Right cardiac atrium (tissue), 5 donors: ENCODE measurements at places on chromosomes 6 and 20. TPM values are rescaled to one million over a fixed set of nuclear protein-coding genes. Genes with fewer than 3 reads are reported as not detected.

- DNase-seq, result no peak
Observed at GRCh38 chr6:110731196-110731595, 84.1 kb downstream of the CDK19 start.

DNA sequence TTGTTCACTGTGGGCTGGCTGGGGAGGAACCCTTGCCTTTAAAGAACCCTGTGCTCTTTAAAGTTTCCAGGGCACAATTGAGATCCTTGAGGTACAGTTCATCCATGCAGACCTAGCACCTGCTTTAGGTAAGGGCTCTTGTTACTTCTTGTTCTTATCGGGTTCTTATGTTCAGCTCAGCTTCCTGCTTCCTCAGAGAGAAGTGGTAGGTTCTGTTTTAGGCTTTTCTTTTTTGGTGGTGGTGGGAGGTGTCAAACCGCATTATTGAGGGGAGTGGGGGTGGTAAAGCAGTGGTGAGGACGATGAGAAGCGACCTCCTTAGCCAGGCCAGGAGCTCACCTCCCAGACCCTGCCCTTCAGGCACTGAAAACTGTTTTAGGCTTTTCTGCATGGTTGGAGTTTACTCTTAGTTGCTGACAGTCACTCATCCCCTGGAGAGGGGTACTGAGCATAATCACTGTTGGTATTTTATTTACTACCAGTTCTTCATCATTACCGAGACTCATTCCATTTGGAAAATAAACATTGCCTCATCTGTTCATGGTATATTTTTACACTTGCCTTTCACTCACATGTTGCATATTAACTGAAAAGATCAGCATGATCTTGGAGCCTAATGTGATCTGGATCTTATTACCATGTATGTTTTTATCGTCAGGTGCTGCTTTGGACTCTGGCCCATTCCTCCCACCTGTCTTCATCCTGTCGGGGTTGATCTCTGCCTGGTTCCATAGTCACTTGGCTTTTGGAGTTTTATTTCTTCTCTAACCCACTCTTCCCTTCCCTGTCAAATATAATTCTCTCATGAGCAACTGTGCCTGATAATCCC is 35.4 kb downstream of the SLC16A10 start:
- no peak for DNase-seq

Gene PTCRA
- not detected for total RNA-seq

GRCh38 chr6:44297063-44298038 is 15.8 kb downstream of the AARS2 start:
- peak; percentile 82 for DNase-seq

GRCh38 chr20:36728986-36729385 is 16.9 kb downstream of the NDRG3 start:
- DNase-seq, result no peak

DNA sequence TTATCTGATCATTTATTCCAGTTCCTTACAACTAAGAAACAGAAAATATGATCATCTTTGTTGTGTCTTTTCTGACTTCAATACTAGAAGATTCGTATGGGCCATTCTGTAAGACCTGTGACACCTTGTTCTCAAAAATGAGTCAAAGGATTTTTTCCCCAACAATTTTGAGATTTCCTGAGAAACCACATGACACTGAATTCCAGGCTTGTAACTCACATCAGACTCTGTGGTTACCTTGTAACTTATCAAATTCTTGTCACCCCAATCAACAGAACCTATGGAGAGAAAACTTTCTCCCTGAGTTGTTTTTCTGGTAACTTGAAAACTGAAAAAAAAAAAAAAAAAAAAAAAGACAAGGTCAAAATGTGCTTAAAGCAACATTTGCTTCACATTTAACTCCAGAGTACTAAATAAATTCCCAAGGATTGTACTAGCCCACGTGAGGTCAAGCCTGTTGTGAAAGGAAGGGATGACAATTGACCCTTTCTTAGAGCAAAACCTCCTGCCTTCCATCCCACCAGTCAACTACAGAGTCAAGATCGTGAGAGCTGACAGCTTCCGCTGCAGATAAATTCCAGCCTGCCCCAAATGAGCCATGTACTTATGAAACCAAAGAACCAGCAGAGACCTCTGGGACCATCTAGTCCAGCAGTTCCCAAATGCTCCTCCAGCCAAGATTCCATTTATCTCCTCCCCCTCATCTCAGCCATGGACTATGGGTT is 140.3 kb downstream of the TBX18 start:
- peak; percentile 57 for DNase-seq

Gene TTK
- total RNA-seq, result not detected

DNA sequence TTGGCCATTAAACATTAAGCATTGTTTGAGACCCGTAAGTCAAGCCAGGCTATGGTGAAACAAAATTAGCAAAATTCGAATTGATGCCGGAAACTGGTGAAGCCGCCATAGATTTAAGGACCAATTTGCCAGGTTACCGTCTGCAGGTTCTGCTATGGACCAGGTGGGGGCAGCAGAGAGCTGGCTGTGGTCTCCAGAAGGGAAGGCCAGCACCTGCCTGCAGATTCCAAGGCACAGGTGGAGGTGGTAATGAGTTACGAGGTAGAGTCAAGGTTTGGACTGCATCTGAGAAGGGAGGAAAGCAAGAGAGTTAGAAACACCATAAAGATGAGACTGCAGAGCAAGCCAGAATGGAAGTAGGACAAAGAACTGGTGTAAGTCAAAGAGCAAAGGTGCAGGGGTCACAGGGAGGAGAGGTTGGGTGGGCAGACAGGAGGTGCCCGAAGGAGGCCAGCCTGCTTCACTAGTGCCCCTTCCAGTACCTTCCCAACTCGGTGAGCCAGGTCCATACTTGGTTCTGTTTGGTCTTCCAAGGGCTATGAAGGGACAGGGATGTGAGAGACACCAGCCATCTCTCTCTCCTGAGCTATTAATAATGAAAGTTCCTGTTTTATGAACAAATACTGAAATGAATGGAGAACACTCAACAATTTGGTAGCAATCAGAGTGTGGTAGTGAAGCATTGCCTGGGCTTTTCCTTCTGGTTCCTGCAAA is 131.6 kb upstream of the ESR1 start:
- DNase-seq, result no peak

Gene MYLK4
- 2.7 TPM for total RNA-seq

DNA sequence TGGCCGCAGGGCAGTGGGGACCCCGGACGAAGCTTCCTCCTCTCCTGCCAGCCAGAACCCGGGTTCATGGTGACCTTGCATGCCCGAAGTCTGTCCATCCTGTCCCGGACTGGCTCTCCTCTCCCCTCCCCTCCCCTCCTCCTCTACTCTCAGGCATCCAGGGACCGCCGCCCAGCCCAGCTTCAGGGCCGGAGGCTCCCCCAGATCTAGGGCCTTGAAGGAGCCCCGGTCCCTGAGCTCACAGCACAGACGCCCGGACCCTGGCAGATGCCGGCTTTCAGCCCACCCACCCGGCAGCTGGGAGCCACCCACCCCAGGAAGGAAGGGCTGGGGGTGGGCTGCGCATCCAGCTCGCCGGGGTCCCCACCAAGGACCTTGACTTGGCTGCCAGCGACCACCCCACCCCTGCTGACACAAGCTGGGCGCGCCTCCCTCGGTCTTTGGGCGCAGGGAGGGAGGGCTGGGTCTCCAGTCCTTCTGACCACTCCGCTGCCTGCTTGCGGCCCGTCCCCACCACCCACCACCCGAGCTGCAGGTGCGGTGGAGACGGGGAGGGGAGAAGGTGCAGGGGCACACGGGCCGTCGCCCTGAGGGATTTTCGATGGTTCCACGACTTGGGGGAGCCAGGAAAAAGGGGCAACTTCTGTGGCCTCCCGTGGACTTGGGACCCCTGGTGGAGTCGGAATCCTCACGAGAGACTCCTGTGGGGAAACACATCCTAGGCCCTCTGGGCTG is 5.8 kb upstream of the ABHD16B start:
- DNase-seq, result peak; percentile 70

Gene CDSN
- 0.17 TPM for total RNA-seq

DNA sequence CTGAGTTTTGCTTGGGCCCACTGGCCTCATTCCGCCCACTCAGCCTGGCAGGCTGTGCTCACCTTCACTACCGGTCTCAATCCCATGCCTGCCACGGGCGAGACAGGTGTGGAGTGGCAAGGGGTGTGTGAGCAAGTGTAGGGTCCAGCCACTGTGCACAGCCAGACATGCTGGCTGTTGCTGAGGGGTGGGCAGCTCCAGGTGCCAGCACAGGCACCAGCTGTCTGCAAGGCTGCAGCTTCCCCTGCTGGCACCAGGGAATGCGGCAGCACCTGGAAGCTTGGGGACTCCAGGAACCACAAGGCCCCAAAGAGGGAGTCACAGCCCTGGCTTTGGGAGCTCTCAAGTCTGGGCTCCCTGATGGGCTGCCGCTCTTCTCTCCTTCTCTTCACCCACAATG is 372.7 kb downstream of the CBLN4 start:
- peak; percentile 17 for DNase-seq

DNA sequence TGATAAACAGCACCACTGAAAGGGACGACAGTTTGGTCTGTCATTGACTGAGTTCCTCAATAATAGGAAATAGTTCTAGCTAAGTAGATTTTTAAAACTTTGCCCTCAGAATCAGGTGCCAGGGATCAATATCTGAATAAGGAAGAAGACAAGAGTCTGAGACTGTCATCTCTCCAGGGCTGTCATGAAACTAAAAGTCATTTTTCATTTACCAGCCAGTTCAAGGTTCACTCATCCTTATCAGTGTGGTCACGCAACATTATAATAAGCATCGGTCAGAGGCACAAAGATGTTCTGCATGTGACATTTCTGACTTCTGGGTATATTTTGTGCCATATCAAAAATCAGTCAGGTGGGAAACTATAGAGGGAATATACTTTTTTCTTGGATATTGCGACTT is 52.5 kb upstream of the E2F3 start:
- DNase-seq, result no peak

DNA sequence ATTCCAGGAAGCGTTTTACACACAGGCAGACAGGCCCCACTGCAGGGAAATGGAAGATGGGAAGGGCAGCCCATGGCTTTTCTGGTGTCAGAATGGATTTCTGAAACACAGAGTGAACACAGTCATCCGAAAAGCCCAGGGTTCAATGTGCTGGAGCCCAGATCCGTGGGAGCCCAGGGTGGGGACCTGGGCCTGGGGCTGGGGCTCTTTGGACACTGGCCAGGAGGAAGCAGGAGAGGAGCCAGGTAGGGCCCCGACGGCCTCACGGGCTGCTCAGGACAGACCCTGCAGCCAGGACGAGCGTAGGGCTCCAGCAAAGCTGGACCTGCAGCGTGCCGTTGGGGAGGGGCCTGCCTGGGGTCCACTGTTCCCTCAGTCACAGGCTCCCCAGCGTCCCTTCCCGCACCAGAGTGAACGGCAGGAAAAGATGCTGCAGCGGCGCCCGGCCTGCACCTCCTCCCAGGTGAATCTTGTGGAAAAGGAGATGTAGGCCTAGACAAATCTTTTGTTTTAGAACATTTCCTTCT is 24.3 kb upstream of the LSM14B start:
- DNase-seq, result no peak

Gene RIN2
- 70.9 TPM for total RNA-seq

DNA sequence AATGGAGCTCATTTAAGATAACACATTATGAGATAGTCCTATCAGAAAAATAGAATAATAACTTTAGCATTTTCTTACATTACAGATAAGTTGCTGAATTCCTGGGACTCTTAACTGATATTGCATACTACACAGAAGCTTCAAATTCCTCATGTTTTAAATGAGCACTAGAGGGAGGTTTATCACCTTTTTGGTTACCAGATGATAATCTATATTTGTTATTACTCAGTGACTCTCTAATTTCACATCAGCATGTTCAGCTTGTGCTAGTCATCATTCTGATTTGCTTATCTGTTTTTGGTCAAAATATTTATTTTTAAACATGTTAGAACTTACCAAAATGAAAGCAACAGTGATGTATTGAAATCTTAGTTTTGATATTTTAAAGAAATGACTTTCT is 20.5 kb upstream of the GJA10 start:
- no peak for DNase-seq

DNA sequence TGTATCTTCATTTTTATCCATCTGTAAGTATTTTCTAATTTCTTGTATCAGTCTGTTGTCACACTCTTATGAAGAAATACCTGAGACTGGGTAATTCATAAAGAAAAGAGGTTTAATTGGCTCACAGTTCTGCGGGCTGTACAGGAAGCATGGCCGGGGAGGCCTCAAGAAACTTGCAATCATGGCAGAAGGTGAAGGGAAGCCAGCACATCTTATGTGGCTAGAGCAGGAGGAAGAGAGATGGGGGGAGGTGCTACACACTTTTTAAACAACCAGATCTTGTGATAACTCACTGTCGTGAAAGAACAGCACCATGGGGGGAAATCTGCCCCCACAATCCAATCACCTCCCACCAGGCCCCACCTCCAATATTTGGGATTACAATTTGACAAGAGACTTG is 10.9 kb upstream of the BCKDHB start:
- DNase-seq, result no peak

- DNase-seq, result no peak
Observed at GRCh38 chr20:50009521-50010454, 27.0 kb downstream of the SNAI1 start.

DNA sequence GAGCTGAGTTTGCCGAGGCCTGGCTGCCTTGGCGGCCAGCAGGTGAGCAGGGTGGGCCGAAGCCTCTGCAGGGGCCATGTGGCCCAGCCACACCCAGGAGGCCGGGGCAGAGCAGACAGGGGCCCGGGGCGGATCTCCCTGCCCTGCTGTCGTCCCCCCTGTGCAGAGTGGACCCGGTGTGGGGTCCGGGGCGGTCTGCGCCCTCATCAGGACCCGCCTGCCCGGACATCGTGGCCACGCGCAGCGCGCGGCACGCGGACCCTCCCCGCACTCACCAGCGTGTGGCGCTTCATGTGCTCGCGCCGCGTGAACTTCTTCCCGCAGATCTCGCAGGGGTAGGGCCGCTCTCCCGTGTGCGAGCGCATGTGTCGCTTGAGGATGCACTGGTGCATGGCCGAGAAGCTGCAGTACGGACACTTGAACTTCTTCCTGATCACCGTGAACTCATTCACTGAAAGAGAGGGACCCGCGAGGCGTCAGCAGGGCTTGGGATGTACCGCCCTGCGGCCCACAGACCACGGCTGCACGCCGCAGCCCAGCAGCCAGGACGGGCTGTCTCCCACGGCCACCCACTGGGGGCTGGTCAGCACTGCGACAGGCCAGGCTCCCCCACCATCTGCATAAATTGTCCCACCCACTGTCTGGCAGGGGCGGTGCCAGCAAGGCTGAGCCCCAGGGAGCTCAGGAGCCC is 13.0 kb downstream of the SLC2A4RG start:
- peak; percentile 58 for DNase-seq

GRCh38 chr20:24842918-24843715 is 106.0 kb upstream of the CST7 start:
- no peak for DNase-seq
